Epithelial cell of alveolus of lung (primary cell): ENCODE measurements at places on chromosomes 11 and 22. TPM values are rescaled to one million over a fixed set of nuclear protein-coding genes. Genes with fewer than 3 reads are reported as not detected.

The ELMOD1 gene
- total RNA-seq = 1.6 TPM in 1 of 2 replicates, not detected in the other

The CSTPP1 gene
- 34.1 and 38.4 TPM in 2 replicates for total RNA-seq

The GDPD4 gene
- not detected in 2 replicates for total RNA-seq

The GGT1 gene
- total RNA-seq = 1.4 and 2.5 TPM in 2 replicates

The ADM2 gene
- total RNA-seq = 0.72 and 8.8 TPM in 2 replicates

The PANX3 gene
- total RNA-seq = not detected in 2 replicates

The C11orf52 gene
- not detected in 2 replicates for total RNA-seq

The TMEM135 gene
- total RNA-seq = 16.4 and 17.5 TPM in 2 replicates

The ACR gene
- total RNA-seq = not detected in 2 replicates

The RAB39A gene
- total RNA-seq = not detected in 2 replicates

The GAL gene
- 31.7 and 38.8 TPM in 2 replicates for total RNA-seq
